Forelimb muscle (tissue), 1 donor: ENCODE measurements at places on chromosomes 11 and 22.

DNA sequence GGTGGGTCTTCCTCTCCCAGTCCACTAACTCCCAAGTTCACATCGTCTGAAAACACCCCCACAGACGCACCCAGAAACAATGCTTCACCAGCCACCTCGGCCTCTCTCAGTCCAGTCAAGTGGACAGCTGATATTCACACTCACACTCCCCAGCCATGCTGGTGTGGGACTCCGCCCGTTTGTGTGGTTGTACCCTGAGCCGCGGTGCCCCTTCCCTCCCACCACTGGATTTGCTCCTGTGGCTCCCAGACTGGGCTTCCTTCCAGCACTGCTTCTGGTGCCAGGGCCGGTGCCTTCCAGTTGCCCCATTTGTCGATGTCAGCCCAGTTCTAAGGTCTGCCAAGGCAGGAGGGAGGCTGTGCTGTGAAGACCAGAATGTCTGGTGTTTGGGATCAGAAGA is 37.9 kb upstream of the PLET1 start:
- no peak for DNase-seq

DNA sequence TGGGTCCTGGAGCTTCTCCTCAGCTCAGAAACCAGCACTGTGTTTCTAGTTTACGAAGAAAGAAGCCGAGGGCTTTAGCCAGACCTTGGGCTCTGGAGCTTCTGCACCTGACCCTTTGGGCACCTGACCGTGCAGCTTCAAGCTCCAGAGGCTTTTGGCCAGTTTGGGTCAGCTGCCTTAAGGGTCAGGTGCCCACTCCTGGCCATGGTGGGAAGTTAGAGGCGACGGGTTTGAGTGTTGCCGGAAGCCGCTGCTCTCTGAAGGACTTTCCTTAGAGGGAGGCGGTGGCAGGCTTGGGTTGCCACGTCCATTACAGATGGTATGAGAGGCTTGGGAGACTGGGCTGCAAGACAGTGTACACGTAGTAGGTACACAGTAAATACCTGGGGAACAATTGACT is 52.3 kb downstream of the PISD start:
- DNase-seq = no peak

DNA sequence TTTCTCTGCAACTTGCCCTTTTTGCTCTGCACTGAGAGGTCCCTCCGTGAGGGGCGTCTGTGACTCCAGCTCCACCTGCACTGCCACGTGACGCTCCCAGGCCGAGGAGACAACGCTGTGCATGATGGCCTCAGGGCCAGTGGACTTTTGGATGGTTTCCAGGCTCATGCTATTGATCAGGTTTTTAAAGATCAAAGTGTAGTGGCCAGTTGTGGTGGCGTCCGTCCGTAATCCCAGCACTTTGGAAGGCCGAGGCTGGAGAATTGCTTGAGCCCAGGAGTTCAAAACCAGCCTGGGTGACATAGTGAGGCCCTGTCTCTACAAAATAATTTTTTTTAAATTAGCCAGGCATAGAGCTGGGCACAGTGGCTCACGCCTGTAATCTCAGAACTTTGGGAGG is 16.1 kb downstream of the RPL3 start:
- no peak for DNase-seq

- no peak for DNase-seq
Observed at GRCh38 chr11:114314096-114314495, 17.9 kb downstream of the NNMT start.

GRCh38 chr11:111694851-111695250 is 71.3 kb downstream of the PPP2R1B start:
- DNase-seq = no peak

DNA sequence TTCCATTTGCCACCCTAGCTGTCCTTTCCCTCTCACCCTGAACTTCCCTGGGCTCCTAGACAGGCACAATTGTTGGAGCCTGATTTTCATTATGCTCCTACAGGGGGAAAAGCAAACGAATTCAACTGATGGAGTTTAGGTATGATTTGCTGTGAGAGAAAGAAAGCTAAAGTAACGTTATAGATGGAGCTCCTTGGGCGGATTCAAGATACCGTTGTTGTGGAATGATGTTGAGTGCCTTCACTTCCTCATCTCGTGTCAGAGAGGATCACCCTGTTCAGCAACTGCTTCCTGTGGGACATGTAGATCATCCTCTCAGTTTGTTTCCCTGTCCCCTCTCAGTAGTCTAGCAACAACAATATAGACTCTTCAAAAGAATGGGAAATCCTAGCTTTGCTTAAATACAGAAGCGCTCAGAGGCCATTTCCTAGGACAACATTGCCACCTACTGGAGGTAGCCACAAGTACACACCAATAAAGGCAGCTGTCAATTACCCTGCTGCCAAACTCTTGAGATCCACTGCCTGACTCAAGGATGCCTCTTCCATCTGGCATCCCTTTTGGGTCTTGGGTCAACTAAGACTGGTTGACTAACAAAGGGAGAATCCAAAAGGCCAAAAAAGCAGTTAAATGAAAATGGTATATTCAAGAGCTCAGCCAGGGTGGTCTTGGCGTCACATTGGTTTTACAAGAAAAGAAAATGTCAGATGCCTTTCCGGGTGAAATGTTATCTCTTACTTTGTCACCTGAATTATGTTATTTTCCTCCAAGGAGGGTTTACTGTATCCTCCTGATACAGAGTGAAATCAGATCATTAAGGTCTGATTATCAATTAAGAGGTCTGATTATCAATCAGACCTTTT is 13.5 kb upstream of the DTX4 start:
- peak; percentile 69 for DNase-seq

DNA sequence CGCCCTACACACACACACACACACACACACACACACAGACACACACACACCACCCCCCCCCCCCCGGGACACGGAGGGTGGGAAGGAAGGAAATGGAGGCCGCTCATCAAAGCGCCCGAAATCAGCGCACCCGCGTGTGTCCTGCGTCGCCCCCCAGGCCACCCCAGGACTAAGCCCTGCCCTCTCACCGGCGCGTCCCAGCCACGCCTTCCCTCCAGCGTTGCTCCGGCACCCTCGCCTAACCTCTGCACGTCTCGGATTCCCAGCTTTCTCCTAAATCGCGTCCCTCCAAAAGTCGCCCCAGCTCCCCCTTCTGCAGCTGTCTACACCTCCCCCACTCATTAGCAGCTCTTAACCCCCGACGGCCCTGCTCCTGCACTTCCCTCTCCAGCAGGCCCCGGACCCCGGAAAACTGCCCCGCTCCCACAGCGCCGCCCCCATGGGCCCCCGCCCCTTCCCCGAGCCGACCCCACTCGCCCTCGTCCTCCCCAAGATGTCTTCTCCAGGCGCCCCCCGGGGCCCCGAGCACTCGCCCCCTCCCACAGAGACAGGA is 557 bp downstream of the PACSIN2 start:
- no peak for DNase-seq

DNA sequence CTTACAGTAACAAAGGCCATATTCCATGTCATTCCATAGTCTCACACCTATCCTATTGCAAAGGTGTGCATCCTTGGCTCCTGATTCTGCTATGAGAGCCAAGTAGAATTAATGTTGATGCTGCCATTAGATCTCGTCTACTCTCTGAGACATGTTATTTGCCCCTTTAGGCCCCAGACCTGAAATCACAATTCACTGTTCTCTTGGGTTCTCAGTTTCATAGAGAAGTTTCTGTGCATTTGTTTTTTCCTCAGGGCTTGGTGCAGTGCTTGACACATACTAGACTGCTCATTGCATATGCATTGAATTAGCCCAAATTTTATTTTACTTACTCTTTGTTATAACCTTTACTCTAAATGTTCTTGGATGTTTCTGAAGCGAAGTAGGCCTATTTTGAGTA is 265.7 kb downstream of the JRKL start:
- no peak for DNase-seq

- no peak for DNase-seq
Observed at GRCh38 chr11:60251485-60252212, 8.7 kb upstream of the MS4A4E start.

GRCh38 chr11:16547879-16548278 is 190.6 kb upstream of the C11orf58 start:
- DNase-seq = no peak

- no peak for DNase-seq
Observed at GRCh38 chr11:64107303-64107702, 58.6 kb downstream of the MACROD1 start.

GRCh38 chr11:11577251-11577855 is 44.5 kb downstream of the GALNT18 start:
- no peak for DNase-seq

- DNase-seq = no peak
Observed at GRCh38 chr11:15430381-15430780, 315.7 kb downstream of the INSC start.

DNA sequence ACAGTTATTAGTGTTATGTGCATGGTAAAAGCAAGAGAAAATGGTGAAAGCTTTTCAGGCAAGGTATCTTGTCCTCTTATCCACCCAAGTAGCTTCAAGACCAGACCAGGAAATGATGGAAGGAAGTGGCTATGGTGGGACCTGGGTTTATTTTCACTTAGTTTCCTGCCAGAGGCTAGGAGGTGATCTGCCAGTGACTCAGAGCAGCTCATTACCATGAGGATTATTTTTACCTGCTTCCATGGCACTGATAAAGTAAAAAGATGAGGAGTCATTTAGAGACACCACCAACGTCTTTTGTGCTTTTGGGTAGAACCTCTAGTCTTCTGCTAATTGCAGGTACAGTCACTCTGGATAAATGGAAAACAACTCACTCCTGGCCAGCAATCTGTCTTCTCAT is 339.9 kb upstream of the KIRREL3 start:
- no peak for DNase-seq
